ENCODE measurements at places on chromosomes 5 and 9.

DNA sequence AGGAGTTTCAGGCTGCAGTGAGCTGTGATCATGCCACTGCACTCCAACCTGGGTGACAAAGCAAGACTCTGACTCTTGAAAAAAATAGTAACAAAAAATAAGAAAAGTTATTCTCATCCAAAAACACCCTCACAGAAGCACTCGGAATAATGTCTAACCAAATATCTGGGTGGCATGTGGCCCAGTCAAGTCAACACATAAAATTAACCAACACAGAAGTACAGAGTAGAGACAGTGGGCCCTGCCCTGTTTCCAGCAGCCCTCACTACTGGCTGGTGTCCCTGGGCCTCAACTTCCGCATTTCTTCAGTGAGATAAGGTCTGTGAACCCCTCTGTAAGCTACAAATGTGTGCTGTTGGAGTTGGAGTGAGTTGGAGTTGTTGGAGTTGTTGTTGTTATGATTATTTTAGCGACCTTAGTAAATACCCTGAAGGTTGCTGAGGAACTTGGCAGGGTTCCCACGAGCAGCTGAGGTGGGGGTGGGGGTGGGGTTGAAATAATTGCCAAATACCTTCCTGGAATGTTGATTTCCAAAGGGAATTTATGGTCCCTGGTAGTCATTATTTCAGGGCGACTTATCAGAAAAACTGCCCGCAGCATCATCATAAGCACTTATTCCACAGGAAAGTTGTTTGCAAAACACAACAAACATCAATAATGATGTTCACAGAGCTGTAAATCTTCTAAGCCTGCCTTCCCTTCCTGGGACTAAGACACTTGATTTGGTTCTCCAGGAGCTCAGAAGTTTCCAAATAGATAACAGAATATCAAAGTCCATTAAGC, 30.2 kb downstream of the C5orf15 start:
- DNase-seq = peak; percentile 79

DNA sequence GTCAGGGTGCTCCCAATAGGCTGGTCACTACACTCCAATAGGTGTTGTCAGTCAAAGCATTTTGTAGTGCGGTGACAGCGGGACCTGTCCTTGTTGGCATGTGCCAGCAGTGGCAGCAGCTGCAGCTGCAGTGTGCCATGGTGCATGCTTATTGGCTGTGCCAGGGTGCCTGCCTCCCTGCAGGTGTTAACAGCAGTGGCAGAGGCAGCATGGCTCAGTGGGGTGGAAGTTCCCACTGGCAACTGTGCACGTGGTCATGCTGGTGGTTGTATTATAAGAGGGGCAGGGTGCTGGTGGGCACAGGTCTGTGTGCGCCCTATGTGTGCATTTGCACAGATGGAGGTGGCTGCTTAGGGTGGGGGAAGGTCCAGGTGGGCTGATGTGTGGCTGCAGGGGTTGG, 133.7 kb upstream of the EDIL3 start:
- DNase-seq = no peak

- no peak for DNase-seq
Observed at GRCh38 chr9:129878291-129878690, 43.0 kb downstream of the USP20 start.

- no peak for DNase-seq
Observed at GRCh38 chr9:95370064-95370463, 52.6 kb upstream of the FANCC start.

DNA sequence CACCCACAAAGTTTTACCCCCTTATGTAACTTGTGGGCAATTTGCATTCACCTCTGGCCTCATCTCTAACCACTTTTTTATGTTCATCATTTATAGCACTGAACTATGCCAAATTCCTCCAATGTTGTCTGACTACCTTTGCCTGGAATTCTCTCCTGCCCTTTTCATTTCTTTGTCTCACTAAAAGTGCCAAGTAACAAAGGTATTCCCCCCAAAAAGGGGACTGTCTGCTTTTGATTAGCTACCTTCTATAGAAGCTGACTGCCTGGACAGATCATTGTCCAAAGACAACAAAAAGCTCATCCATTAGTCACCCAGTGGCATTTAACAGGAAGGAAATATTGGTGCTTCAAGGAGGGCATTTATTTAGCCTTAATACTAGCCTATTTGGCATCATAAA, 189.9 kb upstream of the VCAN start:
- DNase-seq = no peak

GRCh38 chr9:8860086-8860485, 1060.5 kb upstream of the DMAC1 start:
- DNase-seq = no peak

DNA sequence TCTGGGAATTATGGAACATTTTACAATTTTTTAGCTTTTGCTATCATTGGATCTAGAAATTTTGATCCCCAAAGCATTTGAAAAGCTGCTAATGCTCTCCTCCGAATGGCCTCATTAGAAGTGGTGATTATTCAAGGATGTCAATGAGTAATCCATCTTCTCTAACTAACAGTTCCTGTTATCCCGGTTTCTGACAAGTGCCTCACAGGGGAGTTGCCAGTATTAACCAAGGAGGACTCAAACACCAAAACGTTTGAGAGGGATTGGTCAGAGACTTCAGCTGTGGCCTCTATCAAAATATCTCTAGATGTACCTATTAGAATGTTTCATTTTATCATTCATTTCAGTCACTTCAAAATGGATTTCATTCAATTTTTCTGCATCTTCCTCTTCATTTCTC, 208.3 kb upstream of the ITGA1 start:
- no peak for DNase-seq

- DNase-seq = no peak
Observed at GRCh38 chr9:126687930-126688461, 74.3 kb downstream of the LMX1B start.

GRCh38 chr5:178287091-178287790, 54.6 kb upstream of the PHYKPL start:
- DNase-seq = no peak

- no peak for DNase-seq
Observed at GRCh38 chr5:142202282-142202681, 93.7 kb downstream of the NDFIP1 start.

DNA sequence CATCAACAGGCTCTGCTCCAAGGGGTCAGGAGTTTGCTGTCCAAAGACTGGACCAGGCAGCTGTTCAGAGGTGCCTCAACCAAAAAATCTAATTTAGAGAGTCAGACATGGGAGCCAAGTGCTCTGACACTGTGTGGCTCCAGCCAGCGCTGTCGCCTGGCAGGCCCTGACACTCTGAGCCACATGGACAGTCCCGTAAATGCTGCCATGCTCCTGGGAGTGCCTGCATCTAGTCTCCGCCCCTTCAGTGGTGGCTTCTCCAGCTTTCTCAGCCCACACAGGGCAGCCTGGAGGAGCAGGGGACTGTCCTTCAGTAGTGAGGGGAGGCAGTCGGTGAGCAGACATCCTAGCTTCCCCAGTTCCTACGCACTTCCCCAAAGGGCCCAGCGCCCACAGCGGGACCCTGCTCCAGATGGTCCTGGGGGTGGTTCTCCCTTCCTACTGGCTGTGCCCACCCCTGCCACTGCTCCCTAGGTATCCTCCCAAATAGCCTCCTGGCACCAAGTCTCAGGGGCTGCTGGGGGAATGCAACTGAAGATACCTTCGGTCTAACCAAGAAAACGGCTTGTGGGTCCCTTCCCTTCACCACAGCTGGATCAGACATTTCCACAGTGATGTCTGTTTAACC, 72.3 kb downstream of the SHC3 start:
- DNase-seq = no peak

GRCh38 chr9:137813651-137814415, 63.7 kb upstream of the CACNA1B start:
- DNase-seq = no peak

DNA sequence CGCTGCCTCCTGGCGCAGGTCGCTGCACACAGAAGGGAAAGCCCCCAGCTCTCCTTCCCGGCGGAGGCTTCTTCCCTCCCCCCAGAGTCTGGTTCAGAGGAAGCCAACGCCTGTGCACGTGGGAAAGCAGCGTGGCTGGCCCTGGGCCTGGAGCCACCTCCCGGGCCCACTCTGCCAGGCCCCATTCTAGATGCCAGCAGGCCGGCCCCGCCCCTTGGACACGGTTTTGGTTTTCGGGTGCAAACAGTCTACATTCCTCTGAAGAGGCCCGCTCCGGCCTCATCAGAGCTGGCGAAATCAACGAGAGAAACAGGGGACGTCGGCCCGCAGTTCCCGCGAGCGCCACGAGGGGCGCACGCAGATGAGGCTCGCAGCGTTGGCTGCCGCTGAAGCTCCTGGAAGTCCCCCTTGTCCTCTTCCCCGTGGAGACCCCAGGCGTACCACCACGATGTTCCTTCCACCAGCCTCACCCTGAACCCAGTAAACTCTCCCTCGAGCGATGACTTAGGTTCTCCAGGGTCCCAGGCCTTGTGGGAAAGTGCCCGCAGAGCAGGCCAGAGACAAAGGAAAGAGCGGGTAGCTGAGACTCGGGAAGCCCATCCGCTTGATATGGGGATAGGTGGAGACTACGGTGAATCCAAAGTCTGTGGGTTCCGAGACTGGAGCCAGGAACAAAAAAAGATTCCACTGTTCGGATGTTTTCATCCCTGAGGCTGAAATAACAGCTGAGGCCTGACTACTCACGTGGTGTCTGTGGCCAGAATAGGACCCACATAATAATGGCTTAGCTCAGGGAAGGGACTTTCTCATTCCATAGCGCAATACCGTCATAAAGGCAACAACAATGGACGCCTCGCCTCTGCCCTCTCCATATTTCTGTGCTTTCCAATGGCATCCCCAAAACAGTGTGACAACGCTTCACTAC, 64.2 kb downstream of the KLF4 start:
- DNase-seq = peak; percentile 34

- DNase-seq = no peak
Observed at GRCh38 chr5:131229623-131230022, 34.2 kb upstream of the CDC42SE2 start.
